ENCODE measurements at places on chromosomes 13 and 19. TPM values are rescaled to one million over a fixed set of nuclear protein-coding genes. Genes with fewer than 3 reads are reported as not detected.
A peak's percentile ranks its signal among the peaks of the same experiment; 100 is the strongest.

The TRIM28 gene
- polyA plus RNA-seq, result 742 TPM

The SLC8A2 gene
- polyA plus RNA-seq, result 0.41 TPM

The PGLYRP2 gene
- polyA plus RNA-seq, result 0.05 TPM

The TMTC4 gene
- 35.1 TPM for polyA plus RNA-seq

The SLC25A41 gene
- polyA plus RNA-seq, result 0.25 TPM

GRCh38 chr13:100221166-100221565 lies 132.3 kb downstream of the PCCA start:
- no peak for DNase-seq

DNA sequence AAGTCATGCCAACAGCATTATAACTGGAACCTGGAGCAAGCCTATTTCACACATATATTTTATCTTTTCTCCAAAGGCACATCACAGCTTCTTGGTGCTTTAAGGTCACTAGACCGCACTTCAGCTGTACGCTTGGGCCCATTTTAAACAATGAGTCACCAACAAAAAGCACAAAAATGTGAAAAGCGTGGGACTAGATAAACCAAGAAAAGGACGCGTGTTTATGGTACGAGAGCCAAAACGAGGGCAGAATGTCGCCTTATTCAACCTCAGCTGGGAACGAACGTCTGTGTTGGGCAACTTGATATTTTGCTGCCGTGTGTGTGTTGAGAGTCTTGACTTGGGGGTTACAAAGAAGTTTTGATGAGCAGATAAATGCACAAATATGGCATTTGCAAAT lies 9.2 kb upstream of the EHD2 start:
- DNase-seq, result no peak

GRCh38 chr13:75425216-75426009 lies 56.6 kb downstream of the TBC1D4 start:
- DNase-seq, result no peak

GRCh38 chr19:29263305-29264135 lies 50.6 kb upstream of the UQCRFS1 start:
- no peak for DNase-seq

DNA sequence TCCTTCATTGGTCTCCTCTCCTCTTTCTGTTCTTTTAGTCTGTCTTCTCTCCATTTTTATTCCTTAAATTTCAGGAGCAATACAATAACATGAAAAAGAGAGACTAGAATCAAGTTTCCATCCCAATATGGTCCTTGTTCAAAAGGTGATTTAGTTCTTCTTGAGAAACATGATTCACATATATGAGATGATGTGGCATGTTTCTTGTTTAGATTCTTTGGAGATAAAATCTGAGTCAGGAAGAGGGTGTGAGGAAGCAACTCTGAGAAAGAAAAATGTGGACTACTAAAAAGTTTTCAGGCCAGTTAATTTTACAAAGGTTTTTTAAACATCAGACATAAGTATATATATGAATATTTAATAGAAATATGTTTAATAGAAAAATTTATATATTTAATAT lies 231.4 kb downstream of the OXGR1 start:
- no peak for DNase-seq

DNA sequence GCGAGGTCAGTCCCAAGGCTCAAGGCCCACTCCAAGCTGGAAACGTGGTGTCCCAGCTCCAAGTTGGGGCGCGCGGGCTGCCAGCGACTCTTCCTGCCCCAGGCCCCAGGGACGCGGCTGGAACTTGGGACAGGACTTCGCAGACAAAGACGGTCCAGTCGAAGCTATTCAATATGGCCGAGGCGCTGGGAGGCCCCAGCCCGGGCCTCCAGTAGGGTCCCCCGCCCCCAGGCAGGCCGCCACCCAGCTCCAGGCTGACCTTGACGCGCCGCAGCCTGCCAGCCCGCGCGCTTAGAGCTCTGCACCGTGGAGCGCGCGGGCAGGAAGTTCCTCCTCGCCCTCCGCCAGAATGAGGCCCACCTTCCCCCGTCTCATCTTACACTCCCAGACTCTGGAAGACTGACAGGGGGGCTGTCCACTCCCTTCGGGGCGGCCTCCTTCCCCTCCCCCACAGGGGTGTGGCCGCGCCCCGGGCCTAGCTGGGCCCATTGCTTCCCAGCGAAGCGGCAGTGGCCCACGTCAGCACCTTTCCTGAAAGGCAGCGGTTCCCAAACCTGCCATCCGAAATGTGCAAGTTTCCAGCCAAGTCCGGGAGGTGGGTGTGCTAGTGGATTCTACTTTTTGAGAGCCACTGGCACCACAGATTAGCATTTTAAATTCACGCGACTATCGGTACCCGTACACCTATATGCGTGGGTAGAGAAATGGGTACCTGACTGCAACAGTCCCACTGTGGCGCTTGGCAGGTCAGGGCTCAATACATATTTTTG lies at the start of gene CCDC8:
TSS of gene CCDC8 (minus strand) at position 303 of the 770 bp plus-strand sequence. CDS start 754 bp downstream, outside the sequence.
- peak; percentile 93 for DNase-seq

DNA sequence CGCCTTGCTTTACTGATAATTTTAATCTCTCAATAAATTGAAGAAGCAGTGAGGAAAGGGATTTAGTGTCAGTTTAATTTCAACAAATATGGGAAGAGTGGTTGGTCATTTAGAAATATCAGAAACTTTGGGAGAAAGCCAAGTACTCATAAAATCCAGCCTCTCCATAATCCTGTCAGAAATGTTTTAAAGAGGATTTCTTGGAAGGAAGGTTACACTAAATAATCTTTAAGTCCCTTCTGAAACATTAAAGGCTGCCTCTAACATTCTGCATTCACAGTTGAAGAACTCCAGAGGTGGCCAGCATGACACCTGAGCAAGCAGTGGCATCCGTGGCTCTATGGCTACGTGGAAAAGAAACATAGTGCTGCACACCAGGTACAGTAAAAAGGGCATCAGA lies 378.5 kb downstream of the ENOX1 start:
- no peak for DNase-seq
